GOT3 (cell line): ENCODE measurements at places on chromosomes 5 and 9.

DNA sequence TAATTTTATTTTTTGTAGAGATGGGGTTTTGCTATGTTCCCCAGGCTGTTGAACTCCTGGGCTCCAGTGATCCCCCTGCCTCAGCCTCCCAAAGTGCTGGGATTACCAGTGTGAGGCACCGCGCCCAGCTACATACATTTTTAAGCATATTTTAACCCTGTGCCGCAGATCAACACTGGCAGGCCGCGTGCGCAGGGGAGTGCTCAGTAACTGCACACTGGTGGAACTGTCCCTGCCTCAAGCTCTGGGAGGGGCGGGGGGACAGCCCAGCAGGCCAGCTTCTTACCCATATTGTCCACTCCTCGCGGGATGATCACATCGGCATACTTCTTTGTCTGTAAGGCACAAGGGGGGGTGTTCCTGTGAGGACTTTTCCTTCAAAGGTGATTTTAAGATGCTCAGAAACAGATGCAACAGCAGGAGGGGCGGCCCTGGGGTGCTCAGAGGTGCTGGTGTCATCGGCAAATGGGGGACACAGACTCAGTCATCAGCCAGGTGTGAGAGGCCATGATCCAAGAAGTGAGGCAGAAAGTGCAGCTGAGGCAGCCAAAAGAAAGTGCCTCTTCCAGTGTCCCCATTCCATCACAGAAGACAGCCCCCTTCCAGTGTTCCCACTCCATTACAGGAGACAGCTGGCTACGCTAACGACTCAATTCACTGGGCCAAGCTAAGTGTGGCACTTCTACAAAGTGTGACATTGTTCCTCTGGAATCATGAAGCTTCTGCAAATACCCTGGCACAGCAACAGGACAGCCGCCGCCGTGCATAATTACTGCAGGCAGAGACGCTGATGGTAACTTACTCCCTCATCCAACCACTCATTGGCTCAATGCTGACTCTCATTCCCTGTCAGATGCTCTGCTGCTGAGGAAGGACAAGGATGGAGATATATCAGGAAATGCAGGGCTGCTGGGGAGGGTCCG is 5.2 kb downstream of the UCK1 start:
- DNase-seq, result no peak

- no peak for DNase-seq
Observed at GRCh38 chr5:10586555-10586954, 22.7 kb downstream of the ANKRD33B start.

DNA sequence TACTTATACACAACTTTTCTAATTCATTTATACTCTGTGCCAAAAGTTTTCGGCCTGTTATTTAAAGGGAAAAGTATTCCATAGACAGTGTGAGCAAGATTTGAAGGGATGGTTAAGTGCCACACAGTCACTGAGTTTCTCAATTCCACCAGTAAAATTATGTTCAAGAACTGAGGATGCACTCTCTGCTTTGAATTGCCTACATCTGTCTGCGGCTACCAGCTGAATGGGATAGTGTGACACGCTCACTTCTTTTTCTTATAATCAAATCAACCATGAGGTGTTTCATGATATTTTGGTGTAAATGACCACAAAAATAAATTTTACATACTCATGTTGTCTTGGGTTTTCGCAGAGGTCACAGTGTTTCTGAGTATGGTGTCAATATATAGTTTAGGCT is 218.4 kb upstream of the TMEM161B start:
- DNase-seq, result no peak

DNA sequence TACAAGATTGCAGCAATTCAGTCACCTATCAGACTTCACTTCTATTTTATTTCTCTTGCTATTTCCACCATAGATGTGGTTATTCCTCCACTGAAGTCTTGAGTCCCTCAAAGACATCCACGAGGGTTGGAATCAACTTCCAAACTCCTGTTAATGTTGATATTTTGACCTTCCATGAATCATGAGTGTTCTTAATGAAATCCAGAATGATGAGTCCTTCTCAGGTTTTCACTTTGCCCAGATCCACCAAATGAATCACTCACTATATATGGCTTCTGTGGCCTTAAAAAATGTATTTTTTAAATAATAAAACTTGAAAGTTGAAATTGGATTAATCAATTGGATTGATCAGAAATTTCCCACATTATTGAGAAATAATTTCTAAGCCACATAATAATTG is 1821.0 kb downstream of the EFNA5 start:
- no peak for DNase-seq

GRCh38 chr5:16508730-16509531 is 43.3 kb upstream of the ZNF622 start:
- DNase-seq, result no peak

DNA sequence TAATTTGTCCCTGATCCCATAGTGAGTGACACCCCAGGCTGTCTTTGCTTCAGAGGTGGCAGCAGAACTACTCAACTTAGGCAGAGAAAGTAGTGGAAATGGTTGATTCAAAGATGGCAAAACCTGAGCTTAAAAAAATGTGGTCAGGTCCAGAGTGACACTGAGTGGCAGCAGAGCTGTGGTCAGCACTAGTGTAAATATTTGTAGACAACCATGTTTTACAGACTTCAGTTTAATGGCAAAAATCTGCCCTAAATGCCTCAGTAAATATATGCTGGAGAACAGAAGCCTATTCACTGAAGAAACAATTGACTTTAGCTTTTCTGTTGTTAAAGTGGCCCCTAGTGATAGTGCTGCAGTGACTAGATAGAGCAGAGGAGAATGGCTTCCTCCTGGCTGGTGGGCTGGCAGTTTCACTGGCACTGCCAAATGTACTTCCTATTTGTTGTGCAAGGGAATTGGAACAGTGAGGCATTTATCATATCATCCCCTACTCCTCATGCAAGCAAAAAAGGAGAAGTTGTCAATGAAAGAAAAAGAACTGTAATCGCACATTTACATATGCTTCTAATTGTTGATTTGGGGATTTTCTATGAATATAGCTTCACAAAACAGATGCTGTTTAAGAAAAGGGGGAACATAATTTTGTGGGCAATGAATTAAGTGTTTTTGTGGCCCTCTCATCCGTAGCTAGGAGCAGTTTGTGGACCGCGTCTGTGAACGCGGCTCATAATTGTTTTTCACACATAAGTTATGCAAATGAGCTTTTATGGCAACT is 12.0 kb downstream of the PBX3 start:
- DNase-seq, result no peak

- DNase-seq, result no peak
Observed at GRCh38 chr5:72328172-72328571, 8.0 kb downstream of the PTCD2 start.

DNA sequence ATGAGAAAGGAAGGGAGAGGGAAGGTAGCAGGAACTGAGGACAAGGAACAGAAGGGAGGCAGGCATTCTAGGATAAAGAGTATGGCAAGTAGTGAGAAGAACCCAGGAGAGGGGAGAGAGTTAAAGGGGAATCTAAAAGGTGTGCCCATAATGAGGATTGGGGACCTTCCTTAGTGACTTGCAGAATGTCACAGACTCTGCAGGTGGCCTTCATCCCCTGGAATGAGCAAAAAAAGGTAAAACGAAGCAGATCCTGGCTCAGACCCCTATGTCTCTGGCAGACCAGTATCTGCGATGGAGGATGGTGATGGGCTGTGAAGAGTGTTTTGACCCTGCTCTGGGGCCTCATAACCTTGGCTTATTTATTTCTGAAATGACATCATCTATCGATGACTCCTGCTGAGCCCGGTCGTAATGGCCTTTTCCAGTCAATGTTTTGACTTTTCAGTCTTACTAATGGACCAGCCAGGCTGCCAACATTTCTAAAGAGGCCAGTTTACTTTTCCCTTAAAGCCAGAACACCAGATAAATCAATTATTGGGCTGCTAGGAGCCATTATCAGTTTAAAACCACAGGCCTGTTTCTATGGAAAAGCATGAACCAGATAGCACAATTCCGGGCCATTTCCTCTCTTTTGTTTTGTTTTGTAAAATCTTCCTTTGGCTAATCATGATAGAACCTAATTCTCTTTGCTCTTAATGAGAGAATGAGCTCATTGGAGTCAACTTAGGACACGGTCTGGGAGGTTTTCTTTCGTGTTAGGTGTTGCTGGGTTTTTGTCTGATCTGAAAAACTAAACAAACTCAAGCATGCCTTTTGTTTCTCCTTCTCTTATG is 3.1 kb downstream of the TMOD1 start:
- DNase-seq, result no peak

DNA sequence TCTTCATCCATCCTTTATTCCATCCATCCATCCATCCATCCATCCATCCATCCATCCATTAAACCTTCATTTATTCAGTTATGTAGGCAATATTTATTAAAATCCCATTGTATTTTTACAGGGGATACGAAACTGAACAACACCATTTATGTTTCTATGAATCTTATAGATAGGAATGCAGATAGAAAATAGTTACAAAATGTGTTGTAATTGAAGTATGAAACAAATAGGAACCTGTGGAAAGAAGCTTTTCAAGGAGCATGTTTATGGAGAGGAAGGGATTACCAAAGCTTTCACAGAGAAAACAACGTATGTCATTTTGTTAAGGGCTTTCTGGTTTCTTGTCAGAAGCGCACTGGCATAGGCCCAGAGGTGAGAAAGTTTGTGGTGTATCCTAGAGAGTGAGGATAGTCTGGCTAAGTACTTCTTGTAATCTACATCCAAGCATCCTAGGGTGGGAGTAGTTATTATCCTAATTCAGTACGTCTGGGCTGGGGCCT is 184.0 kb downstream of the CNTLN start:
- no peak for DNase-seq

DNA sequence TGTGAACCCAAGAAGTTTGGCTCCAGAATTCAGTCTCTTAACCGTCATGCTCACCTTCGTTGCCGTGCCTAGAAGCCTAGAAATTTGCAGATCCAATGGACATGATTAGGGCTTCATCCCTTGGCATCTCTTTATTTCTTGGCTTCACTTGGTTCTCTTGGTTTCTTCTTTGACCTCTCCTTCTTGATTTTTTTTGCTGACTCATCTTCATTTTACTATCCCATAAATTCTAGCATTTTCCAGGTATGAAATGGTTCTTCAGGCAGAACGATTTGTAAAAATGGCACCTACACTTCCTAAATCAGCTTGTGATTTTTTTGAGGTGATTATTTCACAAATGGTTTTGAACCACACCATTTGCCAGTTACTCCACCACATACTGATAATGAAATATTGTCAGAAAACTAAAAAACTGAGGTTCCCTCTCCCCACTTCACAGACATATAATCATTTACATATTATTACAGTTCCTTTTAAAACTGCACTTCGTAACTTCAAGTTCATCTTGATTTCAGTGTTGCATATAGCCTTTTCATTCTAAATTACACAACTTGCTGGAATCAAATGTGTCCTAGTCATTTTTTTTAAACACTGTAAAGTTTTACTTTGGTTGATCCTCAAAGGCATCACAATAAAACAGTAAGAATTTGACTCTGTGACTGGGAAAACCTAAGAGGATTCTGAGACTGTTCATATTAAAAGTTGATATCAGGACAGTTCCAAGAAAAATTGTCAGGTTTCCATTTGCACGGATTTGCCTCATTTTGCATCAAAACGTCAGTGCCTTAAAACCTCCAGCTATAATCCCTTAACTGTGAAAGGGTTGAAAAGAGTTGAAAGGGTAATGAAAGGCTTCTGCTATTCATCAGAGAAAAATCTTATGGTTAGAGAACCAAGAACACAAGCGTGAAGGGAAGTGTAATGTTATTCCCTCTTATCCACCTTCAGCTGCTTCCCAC is 8.9 kb upstream of the NREP start:
- no peak for DNase-seq

DNA sequence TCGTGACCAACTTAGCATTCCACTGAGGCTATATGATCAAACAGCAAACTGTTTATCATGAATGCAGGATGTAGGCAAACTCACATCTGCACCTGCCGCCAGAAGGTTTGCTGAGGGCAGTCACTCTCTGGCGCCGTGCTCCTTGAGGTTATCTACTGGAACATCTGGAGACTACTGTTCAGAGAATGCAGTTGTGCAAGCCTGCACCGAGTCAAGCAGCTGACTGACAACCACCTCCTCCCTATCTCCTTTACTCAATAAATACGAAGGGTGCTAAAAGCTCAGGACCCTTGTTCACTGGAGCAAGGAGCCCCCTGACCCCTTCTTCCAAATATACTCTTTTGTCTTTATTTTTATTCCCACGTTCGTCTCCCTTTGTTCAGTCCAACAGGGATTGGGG is 27.1 kb downstream of the CCDC125 start:
- no peak for DNase-seq

GRCh38 chr5:123460296-123460729 is 37.1 kb upstream of the CEP120 start:
- DNase-seq, result no peak

DNA sequence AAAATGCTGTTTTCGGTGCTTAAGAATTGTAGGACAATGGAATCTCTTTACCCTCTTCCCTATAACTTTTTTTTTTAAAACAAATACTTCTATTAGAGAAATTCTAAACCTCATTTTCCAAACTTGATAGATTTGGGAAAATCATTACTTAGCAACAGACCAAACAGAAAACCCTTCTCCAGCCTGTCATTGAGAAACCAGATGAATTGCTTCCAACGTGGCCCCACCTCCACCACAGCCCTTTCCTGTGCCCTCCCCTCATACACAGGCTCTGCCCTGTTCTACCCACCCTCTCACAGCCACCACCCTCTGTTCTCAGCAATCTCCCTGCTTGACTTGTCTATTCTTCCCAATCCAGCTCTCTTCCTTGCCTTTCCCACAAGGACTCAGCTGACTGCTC is 221.2 kb downstream of the DMRT2 start:
- no peak for DNase-seq

DNA sequence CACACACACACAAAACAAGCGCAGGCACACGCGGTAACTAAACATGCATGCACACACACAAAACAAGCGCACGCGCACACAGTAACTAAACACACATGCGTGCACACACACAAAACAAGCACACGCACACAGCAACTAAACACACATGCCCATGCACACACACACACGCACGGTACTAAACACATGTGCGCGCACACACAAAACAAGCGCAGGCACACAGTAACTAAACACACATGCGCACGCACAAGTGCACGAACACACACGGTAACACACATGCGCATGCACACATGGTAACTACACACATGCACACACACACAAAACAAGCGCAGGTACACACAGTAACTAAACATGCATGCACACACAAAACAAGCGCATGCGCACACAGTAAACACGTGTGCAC is 19.9 kb upstream of the SLC6A3 start:
- no peak for DNase-seq

GRCh38 chr5:151196556-151197290 is 27.2 kb downstream of the CCDC69 start:
- DNase-seq, result no peak

GRCh38 chr5:147507480-147508126 is 2.3 kb downstream of the DPYSL3 start:
- DNase-seq, result no peak

DNA sequence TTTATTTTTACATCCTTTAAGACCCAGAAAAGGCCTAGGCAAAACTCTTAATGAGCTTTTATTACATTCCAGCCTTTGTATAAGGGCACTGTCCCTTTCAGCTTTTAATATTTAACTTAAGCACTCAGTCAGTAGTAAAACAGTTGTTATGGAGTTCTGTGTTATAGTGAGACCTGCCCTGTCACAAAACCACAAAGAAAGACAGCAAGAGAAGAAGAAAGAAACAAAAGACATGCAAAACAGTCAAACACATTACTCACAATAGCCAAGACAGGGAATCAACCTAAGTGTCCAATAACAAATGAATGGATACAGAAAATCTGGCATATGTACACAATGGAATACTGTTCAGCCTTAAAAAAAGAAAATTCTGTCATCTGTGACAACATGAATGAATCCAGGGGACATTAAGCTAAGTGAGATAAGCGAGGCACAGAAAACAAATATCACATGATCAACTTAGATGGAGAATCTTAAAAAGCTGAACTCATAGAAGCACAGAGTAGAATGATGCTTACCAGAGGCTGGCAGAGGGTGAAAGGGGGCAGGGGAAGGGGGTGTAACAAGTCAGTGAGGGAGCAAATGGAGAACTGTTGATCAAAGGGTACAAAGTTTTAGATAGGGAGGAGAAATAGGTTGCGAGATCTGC is 63.8 kb upstream of the CCNG1 start:
- DNase-seq, result no peak
